SW 1271 (cell line): ENCODE measurements at places on chromosomes 11 and 22.

- DNase-seq: no peak
Observed at GRCh38 chr11:126466236-126467045, 111.0 kb downstream of the ST3GAL4 start.

- no peak for DNase-seq
Observed at GRCh38 chr11:118842369-118842768, 41.3 kb upstream of the CXCR5 start.

- no peak for DNase-seq
Observed at GRCh38 chr11:95289378-95290101, 58.5 kb upstream of the SESN3 start.

- DNase-seq: no peak
Observed at GRCh38 chr11:119530509-119530908, 107.5 kb upstream of the THY1 start.

GRCh38 chr11:96875712-96876111 is 485.9 kb downstream of the JRKL start:
- DNase-seq: no peak

- no peak for DNase-seq
Observed at GRCh38 chr11:31720225-31720624, 90.9 kb downstream of the PAX6 start.

GRCh38 chr22:44972363-44973083 is 37.3 kb downstream of the PHF21B start:
- no peak for DNase-seq
